ENCODE measurements at places on chromosomes 16 and 17. TPM values are rescaled to one million over a fixed set of nuclear protein-coding genes. Genes with fewer than 3 reads are reported as not detected.

DNA sequence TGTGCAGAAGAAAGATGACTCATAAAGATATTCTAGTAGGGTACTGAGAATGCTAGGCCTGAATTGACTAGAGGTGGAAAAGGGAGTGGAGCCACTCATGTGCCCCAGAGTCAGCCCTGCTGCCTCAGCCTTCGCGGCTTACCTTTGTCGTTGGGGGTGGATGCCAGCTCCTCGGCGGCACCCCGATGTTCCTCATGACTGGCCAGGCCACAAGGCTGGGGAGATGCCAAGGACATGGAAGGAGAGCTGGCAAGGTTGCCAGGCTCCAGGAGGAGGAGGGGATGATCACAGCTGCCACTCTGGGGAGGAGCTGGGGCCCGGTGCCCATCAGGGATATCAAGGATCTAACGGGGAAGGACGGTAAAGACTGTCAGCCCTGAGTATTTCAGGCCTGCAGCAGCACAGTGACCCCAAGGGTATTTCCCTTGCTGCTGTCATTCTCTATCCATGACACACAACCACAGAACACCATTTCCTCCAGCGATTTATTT lies 9.7 kb upstream of the SLC35B1 start:
- no peak for DNase-seq
- no peak overlapping the region for H3K27ac ChIP-seq
- no peaks in the 10 kb centered on the region for H3K27me3 ChIP-seq
- H3K4me3 ChIP-seq: no peak overlapping the region
- H3K36me3 ChIP-seq: peaks cover 29% of the 10 kb centered on the region

DNA sequence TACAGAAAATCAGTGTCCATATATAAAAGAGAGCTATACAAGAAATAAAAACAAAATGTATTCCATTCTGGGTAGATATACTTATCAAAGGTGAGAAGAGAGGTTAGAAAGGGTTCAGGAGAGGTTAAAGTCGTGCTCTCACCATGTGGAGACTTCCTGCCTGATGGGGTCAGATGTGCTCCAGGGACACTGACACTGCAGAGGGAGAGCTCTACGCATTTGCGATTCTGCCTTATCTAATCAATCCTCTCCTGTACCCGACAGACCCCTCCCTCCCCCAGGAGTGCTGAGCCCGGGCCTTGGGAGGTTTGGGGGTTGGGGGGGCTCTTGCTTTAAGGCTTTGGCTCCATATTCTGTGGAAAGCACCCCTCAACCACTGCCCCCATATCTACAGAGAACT lies 16.6 kb upstream of the SLC5A11 start:
- no peak overlapping the region for H3K27ac ChIP-seq
- H3K27me3 ChIP-seq: no peaks in the 10 kb centered on the region
- no peak for DNase-seq

- no peak overlapping the region for H3K4me3 ChIP-seq
- H3K27me3 ChIP-seq: no peaks in the 10 kb centered on the region
- no peak for DNase-seq
- no peaks in the 10 kb centered on the region for H3K36me3 ChIP-seq
- no peak overlapping the region for H3K27ac ChIP-seq
- peaks cover 8% of the 10 kb centered on the region for H3K4me1 ChIP-seq
These were observed 32.1 kb downstream of the TNRC6A start for GRCh38 chr16:24761526-24761925.

DNA sequence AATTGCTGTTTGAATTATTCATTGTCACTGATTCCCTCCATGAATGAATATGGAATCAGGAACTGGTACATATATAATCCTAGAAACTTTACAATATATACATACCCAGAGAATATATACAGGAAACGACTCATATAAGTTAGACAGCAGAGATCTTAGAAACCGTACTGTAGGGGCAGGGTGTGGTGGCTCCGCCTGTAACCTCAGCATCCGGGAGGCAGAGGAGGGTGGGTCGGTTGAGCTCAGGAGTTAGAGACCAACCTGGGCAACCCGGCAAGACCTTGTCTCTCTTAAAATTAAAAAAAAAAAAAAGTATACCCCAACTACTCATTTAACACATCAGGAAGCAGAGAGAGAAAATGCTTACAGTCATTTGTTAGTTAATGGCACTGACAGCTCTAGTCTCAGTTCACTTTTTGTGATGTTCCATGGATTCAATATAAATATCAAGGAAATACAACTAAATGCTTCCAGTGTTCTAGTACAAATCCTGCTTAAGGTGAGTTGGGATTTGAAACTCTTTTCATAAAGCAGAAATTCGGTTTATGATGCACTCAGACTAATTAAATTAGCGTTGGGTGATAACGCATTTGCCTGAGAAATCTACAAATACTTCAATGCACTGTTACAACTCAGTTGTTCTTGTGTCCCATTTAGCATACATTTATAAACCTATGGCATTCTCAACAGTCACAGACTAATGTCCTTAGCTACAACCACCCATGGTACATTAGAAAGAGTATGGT lies 5.6 kb downstream of the GLG1 start:
- peak; percentile 19 for DNase-seq
- no peaks in the 10 kb centered on the region for H3K36me3 ChIP-seq
- H3K4me3 ChIP-seq: peak overlapping the region; percentile 45

DNA sequence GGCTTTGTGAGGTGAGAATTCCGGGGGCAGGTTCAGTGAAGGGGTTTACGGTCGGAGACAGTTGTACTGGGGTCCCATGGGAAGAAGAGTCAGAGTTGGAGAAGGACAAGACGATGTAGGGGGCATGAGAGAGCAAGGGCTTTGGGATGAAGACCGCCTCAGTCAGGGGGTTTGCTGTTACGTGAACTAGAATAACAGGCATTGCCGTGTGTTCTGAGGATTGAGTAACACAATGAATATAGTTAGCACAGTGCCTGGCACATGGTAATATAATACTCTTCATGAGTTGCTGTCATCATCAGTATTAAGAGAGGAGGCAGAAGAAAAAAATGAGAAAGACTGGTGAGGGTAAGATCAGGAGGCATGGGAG lies 577 bp downstream of the ZNF646 start:
- peak overlapping the region; percentile 99 for H3K27ac ChIP-seq
- no peaks in the 10 kb centered on the region for H3K27me3 ChIP-seq
- H3K4me1 ChIP-seq: peaks cover 64% of the 10 kb centered on the region
- DNase-seq: no peak

Gene KRT31
- polyA plus RNA-seq: not detected

Gene CCR7
- 622 TPM for polyA plus RNA-seq

All from naive B cell (primary cell).